Endothelial cell of coronary artery (primary cell): ENCODE measurements at places on chromosomes 1 and 21. TPM values are rescaled to one million over a fixed set of nuclear protein-coding genes. Genes with fewer than 3 reads are reported as not detected.

S100A7 gene
- total RNA-seq: not detected in 2 replicates

C1orf116 gene
- total RNA-seq: not detected in 2 replicates

MRAP gene
- not detected in 2 replicates for total RNA-seq

LEFTY2 gene
- total RNA-seq: under 0.01 and 0.09 TPM in 2 replicates

GJA4 gene
- total RNA-seq: 19.4 and 68.6 TPM in 2 replicates

ERICH3 gene
- under 0.01 TPM in 1 of 2 replicates, not detected in the other for total RNA-seq

SYT14 gene
- 0.09 and 2.4 TPM in 2 replicates for total RNA-seq

ZNF593 gene
- total RNA-seq: 30.2 and 31.8 TPM in 2 replicates

PADI4 gene
- total RNA-seq: not detected in 2 replicates

SRSF4 gene
- 39.6 and 53.7 TPM in 2 replicates for total RNA-seq

FAM177B gene
- not detected in 2 replicates for total RNA-seq

USH2A gene
- not detected in 2 replicates for total RNA-seq

PPIAL4G gene
- total RNA-seq: not detected in 2 replicates

TCHH gene
- under 0.01 TPM in 1 of 2 replicates, not detected in the other for total RNA-seq

DCST1 gene
- not detected in 2 replicates for total RNA-seq

PINK1 gene
- total RNA-seq: 53.4 and 64.7 TPM in 2 replicates

FMN2 gene
- total RNA-seq: 0.28 TPM in 1 of 2 replicates, not detected in the other

LCE3D gene
- total RNA-seq: not detected in 2 replicates

KDF1 gene
- under 0.01 TPM in 1 of 2 replicates, not detected in the other for total RNA-seq

CNN3 gene
- 253 and 277 TPM in 2 replicates for total RNA-seq

REN gene
- total RNA-seq: not detected in 2 replicates

KRTAP13-2 gene
- not detected in 2 replicates for total RNA-seq

CYYR1 gene
- total RNA-seq: 5.1 and 17.0 TPM in 2 replicates

CRP gene
- 0.09 TPM in 2 replicates for total RNA-seq

HNRNPCL4 gene
- total RNA-seq: not detected in 2 replicates

RSPO1 gene
- not detected in 2 replicates for total RNA-seq

CR2 gene
- not detected in 2 replicates for total RNA-seq

PODN gene
- total RNA-seq: 0.45 and 1.4 TPM in 2 replicates

SAMSN1 gene
- 0.75 and 6.5 TPM in 2 replicates for total RNA-seq

CHI3L1 gene
- 0.09 TPM in 1 of 2 replicates, not detected in the other for total RNA-seq

CELA3A gene
- 0.09 TPM in 1 of 2 replicates, not detected in the other for total RNA-seq

LAMB3 gene
- 14.0 and 21.8 TPM in 2 replicates for total RNA-seq

OMA1 gene
- 9.6 and 22.5 TPM in 2 replicates for total RNA-seq

C1orf226 gene
- 0.72 and 0.85 TPM in 2 replicates for total RNA-seq

MANEAL gene
- total RNA-seq: 0.75 and 0.90 TPM in 2 replicates

C1orf185 gene
- not detected in 2 replicates for total RNA-seq

BSND gene
- not detected in 2 replicates for total RNA-seq

OR2L8 gene
- total RNA-seq: not detected in 2 replicates

GPR153 gene
- total RNA-seq: 1.3 and 2.5 TPM in 2 replicates

AGMAT gene
- 0.27 and 0.38 TPM in 2 replicates for total RNA-seq

AHDC1 gene
- total RNA-seq: 4.6 and 7.3 TPM in 2 replicates

RORC gene
- not detected in 2 replicates for total RNA-seq

SPAG17 gene
- not detected in 2 replicates for total RNA-seq

IFNLR1 gene
- 0.09 TPM in 1 of 2 replicates, not detected in the other for total RNA-seq

RGS1 gene
- not detected in 2 replicates for total RNA-seq

SFN gene
- total RNA-seq: 0.28 TPM in 1 of 2 replicates, not detected in the other

SPATA46 gene
- not detected in 2 replicates for total RNA-seq

PTPRC gene
- 0.28 TPM in 1 of 2 replicates, not detected in the other for total RNA-seq

CRYBG2 gene
- 0.36 TPM in 1 of 2 replicates, not detected in the other for total RNA-seq

TCHHL1 gene
- not detected in 2 replicates for total RNA-seq

EFNA3 gene
- total RNA-seq: 1.0 and 1.6 TPM in 2 replicates

SMPDL3B gene
- total RNA-seq: 0.09 and 0.18 TPM in 2 replicates

CLCA4 gene
- not detected in 2 replicates for total RNA-seq

ATP1A2 gene
- under 0.01 TPM in 1 of 2 replicates, not detected in the other for total RNA-seq

OR2T2 gene
- total RNA-seq: not detected in 2 replicates

MATN1 gene
- total RNA-seq: not detected in 2 replicates

LRRC53 gene
- total RNA-seq: not detected in 2 replicates

FAM72C gene
- 0.19 and 1.5 TPM in 2 replicates for total RNA-seq

HIPK1 gene
- 24.6 and 26.7 TPM in 2 replicates for total RNA-seq
